ENCODE measurements at places on chromosomes 16 and 17.

- DNase-seq = no peak
Observed at GRCh38 chr16:35631261-35631945, 2172.0 kb downstream of the TP53TG3F start.

- DNase-seq = peak; percentile 75
Observed at GRCh38 chr16:89923640-89924296, 626 bp downstream of the TUBB3 start.

DNA sequence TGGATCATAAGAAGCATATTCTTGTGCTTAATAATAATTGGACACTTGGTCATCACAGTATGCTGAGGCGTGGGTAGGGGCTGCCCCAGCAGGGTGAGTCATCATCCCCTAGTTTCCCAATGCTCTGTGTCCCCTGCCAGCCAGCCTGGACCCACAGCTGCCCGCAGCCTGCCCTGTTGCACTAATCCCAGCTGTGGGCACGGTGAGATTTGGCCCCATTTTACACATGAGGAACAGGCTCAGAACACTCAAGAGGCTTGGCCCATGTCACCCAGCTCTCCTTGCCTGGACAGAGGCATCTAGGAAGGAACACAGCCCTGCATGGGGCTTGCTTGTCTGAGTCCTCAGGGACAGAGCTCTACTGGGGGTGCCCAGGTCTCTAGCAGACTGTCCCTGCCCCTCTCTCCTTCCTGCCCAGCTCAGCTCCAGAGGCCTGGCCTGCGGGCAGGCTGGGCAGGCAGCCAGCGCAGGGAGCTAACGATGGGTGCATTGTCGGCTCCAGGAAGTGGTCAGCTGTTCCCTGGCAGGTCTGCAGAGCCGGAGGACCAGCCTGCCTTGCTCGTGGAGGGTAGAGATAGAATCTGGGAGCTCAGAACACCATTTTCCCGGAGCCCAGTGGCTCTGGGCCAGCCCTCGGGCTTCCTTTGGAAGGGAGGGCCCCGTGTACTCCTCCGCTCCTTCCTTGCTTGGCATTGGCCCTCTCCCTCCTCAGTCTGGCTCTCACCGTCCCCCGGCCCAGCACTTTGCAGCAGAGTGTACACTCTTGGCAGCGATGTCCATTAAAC, 189.4 kb downstream of the RAB11FIP4 start:
- peak; percentile 83 for DNase-seq

GRCh38 chr17:45940826-45941225, 46.5 kb downstream of the MAPT start:
- DNase-seq = no peak

DNA sequence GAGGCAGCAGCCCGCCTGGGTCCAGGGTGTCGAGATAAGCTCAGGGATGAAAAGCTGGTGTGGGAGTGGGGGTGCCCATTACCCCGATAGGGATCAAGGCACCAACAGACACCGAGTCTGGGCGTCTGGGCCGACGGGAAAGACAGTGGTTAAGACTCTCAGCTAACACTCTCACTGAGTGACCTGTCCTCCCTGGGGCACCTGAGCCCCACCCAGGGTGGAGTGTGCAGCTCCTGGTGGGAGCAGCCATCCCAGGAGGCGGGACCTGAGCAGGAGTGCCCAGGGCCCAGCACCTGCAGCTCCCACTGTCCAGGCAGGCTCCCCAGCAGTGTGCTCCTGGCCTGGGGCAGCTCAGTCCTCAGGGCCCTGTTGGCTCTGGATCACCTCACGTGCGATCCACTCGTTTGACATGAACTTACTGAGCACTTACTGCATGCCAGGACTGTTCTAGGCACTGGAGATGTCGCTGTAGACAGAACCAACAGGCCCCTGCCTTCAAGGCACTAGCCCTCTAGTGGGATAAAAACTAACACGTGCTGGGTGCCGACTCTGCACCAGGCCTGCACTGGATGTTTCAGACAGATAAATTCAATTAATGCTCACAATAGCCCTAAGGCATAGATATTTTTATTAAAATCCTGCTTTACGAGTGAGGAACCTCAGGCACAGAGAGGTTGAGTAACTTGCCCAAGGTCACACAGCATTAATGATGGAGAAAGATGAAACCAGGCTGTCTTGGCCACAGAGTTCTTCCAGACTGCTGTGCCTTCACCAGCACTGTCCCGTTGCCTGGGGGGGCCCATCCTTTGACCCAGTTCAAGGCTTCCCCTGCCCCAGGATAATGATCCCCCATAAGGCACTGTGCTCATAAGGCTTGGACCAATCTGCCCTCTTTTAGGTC, 1.9 kb downstream of the EVPLL start:
- no peak for DNase-seq

DNA sequence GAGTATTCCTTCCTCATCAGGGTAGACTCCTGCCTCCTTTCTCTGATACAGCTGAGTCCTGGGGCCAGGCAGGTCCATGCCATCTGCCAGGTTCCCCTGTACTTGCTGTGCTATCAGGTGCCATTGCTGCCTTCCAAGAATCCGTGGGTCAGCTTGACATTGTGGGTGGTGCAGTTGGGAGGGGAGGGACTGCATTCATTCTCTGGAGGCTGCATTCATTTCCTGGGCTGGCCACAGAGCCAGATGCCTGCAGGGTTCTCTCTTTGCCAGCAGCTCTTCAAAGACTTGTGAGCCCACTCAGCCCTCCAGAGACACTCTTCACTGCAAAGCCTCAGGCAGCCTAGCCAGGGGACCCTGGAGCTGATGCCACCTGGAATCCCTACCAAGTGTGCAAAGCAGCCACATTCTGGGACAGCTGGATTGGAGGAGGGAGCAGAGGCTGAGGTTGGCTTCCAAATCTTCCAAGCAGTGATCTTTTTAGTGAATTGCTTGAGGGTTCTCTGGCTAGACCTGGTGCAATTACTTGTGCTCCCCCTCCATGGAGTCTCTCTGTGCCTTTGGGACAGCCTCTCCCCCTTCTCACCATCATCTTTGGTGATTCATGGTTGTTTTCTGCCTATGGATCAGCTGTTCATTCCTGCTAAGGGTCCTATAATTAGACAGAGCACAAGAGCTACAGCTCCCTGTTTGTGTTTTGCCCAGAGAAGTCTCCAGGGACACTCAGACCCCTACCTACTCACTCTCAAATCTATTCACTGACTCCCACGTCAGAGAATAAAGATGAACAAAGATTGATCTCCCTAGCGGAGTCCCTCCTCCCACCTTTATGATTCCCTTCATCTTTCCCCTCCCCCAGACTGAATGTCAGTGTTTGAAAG, 20.9 kb downstream of the ANKFN1 start:
- DNase-seq = no peak

GRCh38 chr17:21020622-21021021, 22.2 kb downstream of the USP22 start:
- DNase-seq = no peak

DNA sequence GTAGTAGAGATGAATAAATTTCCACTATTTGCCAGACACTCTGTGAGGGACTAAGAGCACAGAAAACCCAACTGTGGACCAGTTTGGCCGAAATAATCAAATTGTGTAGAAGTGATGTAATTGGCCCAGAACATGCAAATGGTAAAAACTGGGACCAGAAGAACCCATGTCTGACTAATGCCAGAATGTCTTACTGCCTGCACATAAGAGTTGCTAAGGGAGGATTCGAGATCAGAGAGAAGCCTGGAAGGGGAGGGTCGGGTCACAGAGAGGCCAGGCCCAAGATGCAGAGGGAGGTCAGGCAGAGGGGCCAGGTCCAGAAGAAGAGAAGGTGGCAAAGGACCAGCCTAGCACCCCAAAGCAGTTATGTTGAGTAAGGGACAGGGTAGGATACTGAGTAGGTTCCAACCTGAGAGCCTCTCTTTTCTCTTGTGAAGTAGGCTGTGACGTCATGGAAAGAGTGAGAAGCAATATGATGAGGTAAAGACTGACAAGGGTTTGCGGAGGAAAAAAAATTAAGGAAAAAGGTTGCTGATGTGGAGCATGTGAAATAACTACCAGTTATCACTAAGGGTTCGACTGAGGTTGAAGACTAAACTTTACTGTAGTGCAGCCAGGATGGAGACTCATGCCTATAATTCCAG, 53.2 kb downstream of the SKAP1 start:
- no peak for DNase-seq

Measured in BE2C (cell line).